ENCODE measurements at places on chromosomes 1 and 21.

DNA sequence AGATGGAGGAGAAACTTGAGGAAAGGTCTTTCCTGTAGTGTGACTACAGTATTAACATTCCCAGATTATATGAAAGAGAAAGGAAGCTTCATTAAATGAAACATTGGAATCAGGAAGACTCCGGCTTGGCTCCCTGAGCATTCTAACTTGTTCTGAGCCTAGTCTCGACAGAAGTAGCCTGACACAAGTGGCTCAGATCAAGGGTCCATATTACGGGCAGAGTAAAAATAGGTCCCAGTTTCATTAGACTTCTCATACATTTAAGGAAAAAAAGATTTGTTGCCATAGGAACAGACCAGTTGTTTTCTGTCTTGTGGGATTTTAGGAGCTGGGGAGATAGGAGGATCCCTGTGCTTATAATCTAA, 12.8 kb downstream of the SMAP2 start:
- DNase-seq = no peak

- no peak for DNase-seq
Measured at GRCh38 chr1:181398544-181398943, 84.8 kb upstream of the CACNA1E start.

DNA sequence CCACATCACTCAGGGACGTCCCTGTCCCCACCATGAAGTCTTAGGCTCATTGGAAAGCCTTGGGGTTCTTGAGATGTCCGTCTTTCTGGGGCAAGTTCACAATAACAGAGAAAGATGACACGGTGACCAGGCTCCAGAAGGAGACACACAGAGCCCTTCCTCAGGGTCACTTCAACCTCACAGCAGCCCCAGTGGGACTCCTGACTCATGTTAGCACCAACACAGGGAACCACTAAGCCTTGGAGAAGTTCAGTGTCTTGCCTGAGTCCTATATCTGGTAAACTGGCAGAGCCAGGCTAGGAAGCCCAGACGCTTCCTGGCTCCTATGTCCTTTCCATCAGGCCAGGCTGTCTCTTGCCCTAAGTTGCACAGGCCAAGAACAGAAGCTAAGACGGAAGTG, 199.1 kb downstream of the HIVEP3 start:
- DNase-seq = no peak

DNA sequence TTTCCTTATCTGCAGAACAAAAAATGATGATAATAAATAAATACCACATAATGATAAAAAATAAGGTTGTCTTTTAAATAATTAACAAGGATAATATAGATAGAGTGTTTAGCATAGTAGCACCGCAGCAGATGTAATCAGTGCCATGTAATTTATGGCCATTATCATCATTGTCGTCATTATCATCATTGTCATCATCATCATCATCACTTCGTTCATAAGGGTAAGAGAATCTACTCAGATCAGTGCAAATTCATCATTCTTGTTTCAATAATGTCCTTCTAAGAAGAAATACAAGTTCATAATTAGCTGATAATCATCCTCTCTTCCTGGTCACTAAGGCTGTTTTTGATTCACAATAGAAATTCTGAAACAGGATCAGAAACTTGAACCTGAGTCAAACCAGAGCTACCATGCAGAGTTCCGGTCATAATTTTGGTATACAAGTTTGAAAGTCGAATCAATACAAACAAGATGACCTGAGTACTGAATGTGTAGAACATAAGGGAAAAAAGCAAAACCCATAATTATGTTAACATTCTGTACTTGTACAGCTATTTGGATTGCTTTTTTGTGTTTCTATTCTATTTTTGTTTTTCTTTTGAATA, 172.0 kb downstream of the LRRC40 start:
- no peak for DNase-seq

DNA sequence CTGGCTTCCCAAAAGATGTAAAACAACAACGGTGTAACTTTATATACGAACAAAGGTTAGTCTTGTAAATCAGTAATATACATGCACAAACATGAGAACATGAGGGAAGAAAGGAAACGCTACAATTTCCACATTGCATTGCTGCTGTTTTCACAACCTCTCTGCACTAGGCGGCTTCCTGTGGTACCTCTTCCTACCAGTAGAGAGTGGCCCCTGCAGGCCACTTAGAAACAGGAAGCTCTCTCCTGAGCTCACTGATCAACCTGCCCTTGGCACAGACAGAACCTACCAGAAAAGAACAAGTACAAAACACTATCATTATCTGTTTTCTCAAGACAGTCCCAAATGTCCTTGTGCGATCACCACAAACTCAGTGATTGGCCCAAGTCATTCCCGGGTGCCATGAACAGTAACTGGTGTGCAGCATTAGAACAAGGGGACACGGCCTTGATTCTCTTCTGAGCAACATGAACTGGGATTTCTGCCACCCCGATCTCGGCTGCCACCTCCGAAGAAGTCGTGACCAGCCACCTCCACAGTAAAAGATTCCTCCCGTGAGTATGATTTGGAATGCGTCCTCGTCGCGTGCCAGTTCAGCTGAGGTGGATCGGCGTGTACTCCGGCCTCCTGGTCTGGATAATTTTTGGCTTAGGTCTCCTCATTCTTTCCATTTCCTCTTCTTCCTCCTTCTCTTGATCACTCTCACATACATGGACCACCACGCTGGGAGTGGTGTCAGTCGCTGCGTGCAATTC, 5.7 kb upstream of the KCNE1 start:
- DNase-seq = no peak

- DNase-seq = no peak
Measured at GRCh38 chr1:12150456-12151200, 16.2 kb upstream of the TNFRSF1B start.

DNA sequence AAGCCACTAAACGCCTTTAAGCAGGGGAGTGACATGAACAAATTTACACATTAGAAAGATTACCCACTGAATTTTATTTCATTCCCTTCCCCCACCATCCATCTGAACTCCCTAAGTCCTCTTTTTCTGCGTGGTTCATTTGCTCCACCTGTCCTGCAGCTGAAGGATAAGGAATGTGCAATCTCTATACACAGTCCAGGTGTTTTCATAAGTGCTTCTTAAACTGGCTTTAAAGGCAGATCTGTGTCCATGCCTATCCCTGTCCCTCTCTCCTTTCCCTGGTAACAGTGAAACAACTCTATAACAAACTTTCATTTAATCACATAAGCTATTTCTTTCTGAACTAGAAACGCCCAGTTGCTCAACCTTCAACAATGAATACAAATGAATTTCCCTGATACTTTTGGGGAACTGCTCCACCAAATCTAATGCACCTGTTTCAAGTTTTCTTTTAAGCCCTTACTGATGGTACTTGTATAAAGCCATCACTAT, 8.4 kb downstream of the GSTM3 start:
- no peak for DNase-seq

- DNase-seq = no peak
Measured at GRCh38 chr1:32357614-32358013, 4.7 kb downstream of the FAM229A start.

GRCh38 chr1:56309065-56309464, 270.3 kb downstream of the PLPP3 start:
- DNase-seq = no peak

DNA sequence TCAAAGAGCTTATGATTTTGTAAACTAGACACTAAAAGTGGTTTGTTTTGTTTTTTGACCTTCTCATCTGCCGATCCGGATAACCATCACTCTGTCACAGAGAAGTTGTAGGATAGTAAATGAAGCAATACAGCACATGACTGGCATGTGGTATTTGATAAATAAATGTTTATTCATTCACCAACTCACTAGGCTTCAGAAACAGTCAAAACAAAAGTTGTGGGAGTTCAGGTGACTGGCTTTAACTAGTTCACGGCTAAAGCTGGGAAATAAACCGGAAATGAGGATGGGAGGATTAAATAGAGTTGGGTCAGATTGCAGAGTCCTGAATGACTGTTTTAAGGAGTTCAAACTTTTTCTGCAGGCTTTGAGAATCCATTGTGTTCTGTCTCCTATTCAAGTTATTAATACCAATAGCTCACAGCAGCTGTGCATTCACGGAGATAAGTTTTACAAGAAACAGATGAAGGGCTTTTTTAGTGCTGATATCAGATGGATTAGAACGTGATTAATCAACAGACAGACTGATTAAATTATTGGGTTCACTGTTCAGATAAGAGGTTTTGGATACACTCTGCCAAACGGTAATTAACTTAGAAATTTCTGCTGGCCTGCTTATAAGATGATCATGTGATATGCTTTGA, 463.3 kb downstream of the DPYD start:
- DNase-seq = no peak
